ENCODE measurements at places on chromosomes 2 and 18.
A peak's percentile ranks its signal among the peaks of the same experiment; 100 is the strongest.

DNA sequence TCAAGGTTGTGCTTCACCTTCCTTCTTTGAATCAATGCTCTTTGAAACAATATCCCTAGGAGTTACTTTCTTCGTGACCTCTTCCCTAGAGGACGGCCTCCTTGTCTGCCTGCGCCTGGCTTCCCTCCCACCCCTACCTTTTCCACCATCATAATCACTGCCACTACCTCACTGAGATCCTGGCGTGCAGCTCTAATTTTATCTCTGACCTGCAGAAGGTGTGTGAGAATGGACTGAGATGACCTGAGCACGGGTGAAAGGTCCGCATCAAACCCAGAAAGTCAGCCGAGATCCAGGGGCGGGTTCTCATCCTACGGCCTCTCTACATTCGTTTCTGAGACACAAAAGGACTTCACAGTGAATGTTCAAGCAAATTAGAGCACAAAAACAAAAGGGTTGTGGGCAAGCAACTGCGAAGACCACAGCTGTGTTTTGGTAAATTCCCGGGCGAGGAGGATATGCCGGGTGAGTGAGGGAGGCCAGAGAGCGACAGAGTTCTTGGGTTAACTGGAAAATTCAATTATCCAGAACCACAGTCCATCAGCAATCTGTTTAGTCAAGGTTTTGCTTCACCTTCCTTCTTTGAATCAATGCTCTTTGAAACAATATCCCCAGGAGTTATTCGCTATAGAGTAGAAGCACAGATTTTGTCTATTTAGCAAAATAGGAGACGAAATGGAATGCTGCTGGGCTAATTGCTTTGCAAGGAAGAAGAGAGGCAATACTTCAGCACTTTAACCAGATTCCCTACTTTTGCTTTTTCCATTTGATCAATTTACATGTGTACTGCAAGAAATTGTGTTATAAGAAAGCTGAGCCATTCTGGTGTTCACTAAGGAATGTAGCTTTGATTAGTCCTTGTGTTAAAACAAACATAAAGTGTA lies 212.6 kb downstream of the ACKR3 start:
- DNase-seq: no peak

GRCh38 chr18:25568986-25569385 lies 217.0 kb upstream of the ZNF521 start:
- DNase-seq: no peak

- no peak for DNase-seq
Measured at GRCh38 chr2:183149489-183149888, 25.2 kb downstream of the NUP35 start.

- DNase-seq: peak; percentile 32
Measured at GRCh38 chr18:26468931-26469340, 79.4 kb downstream of the KCTD1 start.

- DNase-seq: no peak
Measured at GRCh38 chr2:130899306-130899705, 62.6 kb downstream of the ARHGEF4 start.

DNA sequence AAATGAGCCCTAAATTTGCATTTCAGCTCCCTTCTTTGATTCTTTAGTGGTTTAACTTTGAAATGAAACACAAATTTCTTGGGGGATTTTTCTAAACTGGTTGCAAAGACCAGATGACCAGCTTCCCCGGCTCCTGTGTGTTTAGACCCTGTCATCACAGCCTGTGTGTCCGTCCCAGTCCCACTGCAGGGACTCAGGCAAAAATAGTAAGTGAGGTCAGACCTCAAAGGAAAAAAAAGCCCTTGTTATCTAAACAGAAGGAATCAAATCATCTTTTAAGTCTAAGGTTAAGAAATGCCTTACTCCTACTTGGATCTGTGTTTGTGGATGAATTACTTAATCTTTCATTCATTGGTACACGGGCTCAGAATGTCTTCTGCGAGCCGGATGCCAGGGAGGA lies 423.7 kb downstream of the LPIN1 start:
- no peak for DNase-seq

- no peak for DNase-seq
Measured at GRCh38 chr2:212646698-212647366, 108.2 kb upstream of the ERBB4 start.

- DNase-seq: no peak
Measured at GRCh38 chr18:8742387-8743361, 37.3 kb downstream of the MTCL1 start.

DNA sequence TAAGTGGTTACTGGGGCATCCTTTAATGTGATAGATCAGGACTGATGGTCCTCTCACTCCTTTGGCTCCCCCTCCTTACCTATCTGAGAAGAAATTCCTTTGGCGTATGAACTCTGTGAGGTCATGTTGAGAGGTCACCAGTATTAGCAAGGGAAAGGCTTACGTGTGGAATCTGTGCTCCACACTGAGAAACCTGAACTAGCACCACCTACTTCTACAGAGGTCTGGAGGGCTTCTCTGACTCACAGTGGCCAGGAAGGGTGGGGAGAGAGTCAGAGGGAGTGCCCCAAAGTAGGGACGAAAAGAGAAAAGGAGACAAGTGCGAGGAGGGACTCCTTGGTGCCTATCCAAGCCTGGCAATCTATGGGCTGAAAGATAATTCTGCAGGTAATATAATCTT lies 348.6 kb downstream of the TNS1 start:
- no peak for DNase-seq

All from NCI-H526 treated with DMSO at 0.1 percent for 48 hours (cell line).